ENCODE measurements at places on chromosomes 7 and 10.

GRCh38 chr7:2921653-2922347 lies 77.7 kb upstream of the GNA12 start:
- DNase-seq: no peak

GRCh38 chr7:70646536-70647248 lies 485.3 kb upstream of the GALNT17 start:
- DNase-seq: no peak

DNA sequence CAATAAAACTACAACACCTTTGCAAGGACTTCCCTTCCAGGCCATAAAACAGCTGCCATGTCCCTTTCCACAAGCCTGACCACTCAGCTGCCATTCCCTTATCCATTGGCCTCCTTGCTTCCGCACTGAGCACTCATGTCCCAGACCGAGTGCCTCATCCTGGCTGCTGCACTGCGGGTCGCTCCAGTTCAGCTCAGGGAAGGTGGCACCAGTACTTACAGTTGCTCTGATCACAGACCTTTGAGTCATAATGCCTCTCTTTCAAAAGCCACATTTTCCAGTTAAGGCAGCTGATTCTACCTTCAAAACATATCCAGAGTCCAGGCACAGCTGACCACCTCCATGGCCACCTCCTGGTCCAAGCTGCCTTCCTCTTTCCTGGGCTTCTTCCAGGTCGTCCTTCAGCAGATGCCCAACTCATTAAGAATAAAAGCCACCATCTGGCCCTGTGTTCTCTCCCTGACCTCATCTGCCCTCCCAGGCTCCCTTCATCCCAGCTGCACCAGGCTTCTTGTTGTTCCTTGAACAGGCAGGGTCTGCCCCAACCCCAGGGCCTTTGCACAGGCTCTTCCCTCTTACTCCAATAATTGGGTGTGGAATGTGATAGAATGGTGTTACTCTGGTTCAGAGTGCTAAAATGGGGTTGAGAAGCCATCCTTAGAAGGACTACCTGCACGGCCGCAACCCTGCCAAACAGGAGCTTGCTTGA lies 64.5 kb downstream of the RAMP3 start:
- no peak for DNase-seq

GRCh38 chr7:26305090-26305868 lies 13.6 kb downstream of the SNX10 start:
- DNase-seq: no peak

GRCh38 chr10:129107525-129107924 lies 359.5 kb upstream of the MGMT start:
- no peak for DNase-seq
